COLO829 (cell line): ENCODE measurements at places on chromosomes 7 and 10.
A peak's percentile ranks its signal among the peaks of the same experiment; 100 is the strongest.

- no peak for DNase-seq
These were observed 102.1 kb downstream of the ZWINT start for GRCh38 chr10:56258991-56259390.

- peak; percentile 87 for DNase-seq
These were observed 16.9 kb upstream of the ZFAND2A start for GRCh38 chr7:1176891-1177373.

DNA sequence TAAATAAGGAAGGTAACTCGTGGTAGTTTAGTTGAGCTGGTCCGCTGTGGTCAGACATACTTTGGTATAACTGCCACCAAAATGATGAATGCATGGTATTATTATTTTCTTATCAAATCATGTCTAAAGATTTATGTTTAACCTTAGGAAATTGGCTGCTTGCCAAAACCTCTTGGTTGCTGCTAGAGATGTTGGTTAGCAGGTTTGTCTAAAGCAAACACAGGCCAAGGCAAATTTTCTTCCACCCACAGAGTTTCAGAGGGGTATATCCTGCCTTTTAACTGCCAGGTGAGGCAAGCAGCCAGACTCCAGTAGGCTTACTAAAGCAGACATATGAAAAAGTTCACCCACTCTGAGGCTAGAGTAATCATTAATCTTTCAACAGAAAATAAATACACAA is 101.4 kb downstream of the SEMA3E start:
- DNase-seq, result peak; percentile 21

DNA sequence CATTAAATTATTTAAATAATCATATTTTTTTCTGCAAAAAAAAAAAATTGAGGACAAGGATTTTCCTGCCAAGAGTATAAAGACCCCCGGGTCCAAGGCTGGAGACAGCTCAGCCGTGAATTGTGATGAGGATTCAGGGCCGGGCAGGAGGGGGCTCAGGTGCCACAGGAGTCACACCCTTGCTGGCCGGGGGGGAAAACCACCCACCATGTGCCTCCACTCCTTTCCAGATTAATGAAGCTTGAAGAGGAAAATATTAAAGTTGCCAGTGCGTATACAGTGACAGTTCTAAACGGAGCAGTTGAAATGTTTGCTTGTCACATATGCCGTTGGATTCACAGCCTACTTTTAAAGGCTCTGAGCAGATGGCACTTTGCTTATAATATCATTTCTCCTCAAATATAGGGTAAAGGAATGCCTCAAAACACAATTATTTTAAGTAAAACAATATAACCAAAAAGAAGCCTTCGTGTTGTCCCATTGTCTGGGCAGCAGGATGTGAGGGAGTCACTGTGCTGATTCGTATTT is 49.6 kb downstream of the ADARB2 start:
- DNase-seq, result no peak

DNA sequence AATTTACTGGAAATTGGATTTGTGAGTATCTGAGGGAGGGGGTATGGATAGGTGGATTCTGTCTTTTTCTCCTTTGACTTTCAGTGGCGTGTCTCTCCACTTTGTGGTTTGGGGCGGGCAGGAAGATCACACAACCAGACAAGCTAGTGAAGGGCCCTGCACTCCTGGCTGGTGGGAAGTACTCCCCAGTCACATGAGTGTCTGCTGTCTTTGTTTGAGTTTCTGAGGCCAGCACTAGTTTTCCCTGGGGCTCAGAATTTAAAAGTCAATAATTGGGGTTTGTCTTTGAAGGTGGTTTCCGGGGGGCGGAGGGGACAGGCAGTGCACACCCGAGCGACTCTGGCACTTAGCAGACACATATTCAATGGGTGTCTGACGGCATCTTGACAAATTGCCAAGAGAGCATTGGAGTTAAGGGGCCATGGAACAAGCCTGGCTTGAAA is 120.1 kb downstream of the WDFY4 start:
- no peak for DNase-seq

GRCh38 chr10:127978481-127978880 is 71.6 kb downstream of the PTPRE start:
- no peak for DNase-seq

- no peak for DNase-seq
These were observed 7.7 kb downstream of the UBTD1 start for GRCh38 chr10:97506199-97506991.

GRCh38 chr10:110863956-110864355 is 7.8 kb upstream of the PDCD4 start:
- no peak for DNase-seq

DNA sequence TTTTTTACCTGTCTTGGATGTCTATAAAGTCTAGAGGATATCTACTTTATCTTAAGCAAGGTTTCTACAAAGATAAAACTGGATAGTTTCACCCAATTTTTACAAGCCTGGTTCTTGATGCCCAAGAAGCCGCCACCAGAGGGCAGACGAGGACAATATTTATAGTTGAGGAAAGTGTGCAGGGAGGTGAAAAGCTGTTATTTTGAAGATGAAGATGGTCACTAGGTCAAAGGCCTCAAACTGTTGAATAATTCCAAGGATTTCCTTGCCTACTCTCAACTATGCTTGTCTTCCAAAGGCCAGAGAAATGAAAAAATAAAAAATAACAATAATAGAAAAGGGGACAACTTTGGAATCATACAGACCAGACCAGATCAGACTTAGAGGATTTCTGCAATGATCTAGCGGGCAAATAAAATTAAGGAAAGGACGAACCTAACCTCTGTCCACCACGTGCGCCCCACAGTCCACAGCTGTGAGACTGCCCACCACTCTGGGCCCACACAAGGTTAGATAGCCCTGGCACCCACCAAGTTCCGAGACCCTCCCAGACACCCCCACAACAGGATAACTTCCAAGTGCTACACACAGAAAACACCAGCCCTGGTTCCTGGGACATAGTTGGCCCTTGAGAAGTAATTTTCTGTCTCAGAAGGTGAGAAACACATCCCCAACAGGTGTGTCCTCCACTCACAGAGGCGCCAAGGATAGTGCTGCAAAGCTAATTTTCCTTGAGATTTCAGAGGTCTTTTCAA is 2.8 kb downstream of the PKD1L1 start:
- peak; percentile 72 for DNase-seq

DNA sequence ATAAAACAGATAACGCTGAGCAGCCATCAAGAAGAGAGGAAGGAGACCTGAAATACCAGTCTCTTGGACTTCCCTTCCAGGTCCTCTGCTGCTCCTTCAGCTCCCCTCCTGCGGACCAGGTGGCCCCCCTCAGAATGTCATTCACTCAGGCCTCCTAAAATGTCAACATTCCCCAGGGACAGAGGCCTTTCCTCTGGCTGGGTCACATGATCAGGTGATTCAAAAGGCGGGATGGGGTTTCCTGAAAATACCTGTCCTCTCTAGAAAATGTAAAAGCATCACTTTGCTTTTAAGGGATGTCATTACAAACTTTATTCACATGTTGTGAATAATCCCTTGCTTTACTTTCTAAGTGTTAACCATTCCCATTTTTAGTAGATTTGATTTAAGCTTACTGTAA is 311.1 kb downstream of the INHBA start:
- no peak for DNase-seq

DNA sequence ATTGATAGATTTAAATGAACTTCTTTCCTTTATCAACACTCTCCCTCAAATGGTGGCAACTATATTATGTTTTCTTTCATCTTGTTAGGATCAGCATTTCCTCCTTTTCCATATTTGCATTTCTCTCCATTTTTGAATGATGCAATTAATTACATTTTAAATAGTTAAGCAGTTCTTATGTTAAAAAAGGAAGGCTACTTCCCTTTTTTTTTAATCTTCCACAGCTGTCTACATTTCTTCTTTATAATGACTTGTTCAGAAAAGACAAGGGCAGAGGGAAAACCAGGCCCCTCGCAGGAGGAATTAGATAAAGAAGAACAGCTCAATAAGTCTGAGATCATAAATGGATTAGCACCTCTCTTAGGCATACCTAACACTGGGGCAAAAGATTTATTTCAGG is 208.9 kb downstream of the ARL4A start:
- DNase-seq, result no peak

DNA sequence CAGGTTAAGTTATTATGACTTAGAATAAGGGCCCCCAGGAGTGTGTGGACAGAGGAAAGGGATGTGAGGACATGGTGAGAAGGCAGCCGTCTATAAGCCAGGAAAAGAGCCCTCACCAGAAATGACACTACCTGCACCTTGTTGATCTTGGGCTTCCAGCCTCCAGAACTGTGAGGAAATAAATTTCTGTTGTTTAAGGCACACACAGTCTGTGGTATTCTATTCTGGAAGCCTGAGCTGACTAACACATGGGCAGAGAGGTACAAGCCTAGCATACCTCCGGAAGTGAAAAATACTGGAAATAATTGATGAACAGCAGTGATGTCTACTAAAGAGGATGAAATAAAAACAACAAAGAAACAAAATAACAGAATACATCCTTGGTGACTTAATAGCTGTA is 46.1 kb upstream of the GRB10 start:
- DNase-seq, result no peak

DNA sequence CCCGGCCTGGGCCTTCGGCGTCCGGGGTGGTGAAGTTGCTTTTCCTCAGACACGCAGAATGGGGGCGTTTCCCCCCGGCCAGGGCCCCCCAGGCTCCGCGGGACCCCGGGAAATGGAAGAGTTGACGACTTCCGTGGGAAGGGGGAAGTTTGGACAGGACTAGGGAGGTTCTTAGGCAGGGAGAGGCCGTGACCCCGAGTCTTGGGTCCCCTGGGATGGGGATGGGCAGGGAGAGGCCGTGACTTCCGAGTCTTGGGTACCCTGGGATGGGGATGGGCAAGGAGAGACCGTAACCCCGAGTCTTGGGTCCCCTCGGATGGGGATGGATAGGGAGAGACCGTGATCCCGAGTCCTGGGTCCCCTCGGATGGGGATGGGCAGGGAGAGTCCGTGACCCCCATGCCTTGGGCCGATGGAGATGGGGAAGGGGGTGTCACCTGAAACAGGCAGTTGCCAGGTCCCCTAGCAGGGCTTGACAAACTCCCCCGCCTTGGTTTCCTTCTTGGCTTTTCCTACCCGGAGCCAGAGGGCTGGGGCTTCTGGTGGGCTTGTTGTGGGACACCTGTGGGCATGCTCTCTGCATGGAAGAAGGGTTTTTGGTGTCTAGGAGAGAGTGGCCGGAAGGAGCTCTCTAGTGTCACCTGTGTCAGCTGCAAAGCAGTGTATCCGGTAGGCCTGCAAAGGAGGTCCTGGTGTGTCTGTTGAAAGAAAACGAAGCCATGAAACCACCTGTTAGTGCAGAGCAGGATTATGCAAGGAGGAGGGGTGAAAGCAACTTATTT is 1.1 kb downstream of the TRRAP start:
- no peak for DNase-seq

DNA sequence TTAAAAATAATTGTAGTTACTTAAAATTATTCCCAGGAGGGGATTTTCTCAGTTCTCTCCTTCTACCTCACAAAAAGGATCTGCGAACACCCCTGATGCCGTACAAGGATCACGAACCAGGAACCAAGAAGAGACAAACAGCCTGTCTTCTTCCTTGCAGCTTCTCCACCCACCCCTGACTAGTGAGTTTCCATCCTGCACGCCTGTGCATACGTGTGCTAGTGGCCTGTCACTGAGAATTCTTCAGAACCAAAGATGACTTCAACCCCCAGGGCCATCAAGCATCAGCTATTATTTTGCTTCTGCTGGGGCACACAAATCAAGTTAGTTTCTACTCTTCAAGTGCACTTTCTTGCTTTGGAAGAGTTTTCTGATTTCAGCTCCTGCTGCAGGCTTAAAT is 175.5 kb upstream of the KLF6 start:
- DNase-seq, result no peak

DNA sequence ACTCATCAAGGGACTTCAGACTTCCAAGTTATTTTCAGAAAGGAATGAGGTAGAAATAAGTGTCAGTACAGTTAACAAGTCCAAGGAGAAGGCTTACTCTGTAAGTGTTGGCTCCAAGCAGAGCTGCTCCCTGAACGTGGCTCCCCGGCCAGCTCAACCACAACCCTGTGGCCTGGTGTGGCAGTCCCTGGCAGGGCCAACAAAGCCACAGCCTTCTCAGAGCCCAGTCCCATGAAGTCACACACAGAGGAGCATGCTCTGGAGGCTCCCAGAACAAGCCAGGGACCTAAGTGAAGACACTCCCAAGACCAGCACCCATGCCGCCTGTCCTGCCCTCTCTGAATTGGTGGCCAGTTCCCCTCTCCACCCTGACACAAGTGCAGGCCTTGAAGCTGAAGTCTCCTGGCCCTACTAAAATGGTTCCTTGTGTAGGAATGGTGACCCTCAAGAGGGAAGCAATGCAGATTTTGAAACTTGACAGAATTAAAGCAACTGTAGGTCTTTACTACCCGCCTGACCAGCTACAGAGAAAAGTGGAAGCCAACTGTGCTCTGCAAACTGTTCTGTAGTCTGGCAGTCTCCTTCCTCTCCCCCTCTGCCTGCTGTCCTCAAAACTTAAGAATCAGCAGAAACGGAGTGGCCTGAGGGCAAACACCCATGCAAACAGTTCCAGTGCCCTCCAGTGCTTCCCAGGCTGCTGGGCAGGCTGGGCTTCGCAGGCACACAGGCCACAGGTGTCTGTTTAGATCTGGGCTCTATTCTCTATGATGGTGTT is 51.1 kb downstream of the NOD1 start:
- no peak for DNase-seq

- peak; percentile 25 for DNase-seq
These were observed 138.3 kb upstream of the ADCY1 start for GRCh38 chr7:45435846-45436245.

- no peak for DNase-seq
These were observed 919 bp downstream of the SLC29A4 start for GRCh38 chr7:5283421-5284303.
